Activated T-cell treated with anti-CD3 and anti-CD28 coated beads for 48 hours (primary cell): ENCODE measurements at places on chromosomes 2 and 18.

- DNase-seq: no peak
Observed at GRCh38 chr2:39523308-39524044, 86.4 kb upstream of the MAP4K3 start.

DNA sequence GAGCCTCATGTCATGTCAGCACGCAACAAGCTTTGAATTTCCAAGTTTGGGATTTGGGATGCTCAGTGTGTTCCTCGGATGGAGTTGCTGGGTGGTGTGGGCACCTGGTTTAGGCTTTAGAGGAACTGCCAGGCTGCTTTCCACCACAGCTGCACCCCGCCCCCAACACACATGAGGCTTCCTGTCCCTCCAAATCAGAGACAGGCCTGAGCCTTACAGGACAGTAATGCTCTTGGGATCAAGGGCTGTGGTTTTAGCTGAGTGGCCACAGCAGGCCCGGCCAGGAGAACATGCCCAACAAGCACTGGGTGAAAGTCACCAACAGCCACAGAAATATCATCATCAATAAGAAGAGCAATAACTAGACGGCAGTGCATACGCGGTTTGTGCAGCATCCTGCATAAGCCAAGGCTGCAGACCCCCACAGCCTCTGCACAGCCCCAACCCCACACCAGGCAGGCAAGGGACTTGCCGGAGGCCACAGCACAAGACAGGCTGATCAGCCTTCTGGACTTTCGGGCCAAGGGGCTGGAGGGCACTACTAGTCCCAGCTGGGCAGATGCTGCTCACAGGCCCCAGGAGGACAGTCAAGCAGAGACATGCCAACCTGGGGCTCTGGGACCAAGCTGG lies 29.7 kb upstream of the GPC1 start:
- DNase-seq: no peak

- no peak for DNase-seq
Observed at GRCh38 chr2:143357966-143358365, 228.7 kb downstream of the ARHGAP15 start.

DNA sequence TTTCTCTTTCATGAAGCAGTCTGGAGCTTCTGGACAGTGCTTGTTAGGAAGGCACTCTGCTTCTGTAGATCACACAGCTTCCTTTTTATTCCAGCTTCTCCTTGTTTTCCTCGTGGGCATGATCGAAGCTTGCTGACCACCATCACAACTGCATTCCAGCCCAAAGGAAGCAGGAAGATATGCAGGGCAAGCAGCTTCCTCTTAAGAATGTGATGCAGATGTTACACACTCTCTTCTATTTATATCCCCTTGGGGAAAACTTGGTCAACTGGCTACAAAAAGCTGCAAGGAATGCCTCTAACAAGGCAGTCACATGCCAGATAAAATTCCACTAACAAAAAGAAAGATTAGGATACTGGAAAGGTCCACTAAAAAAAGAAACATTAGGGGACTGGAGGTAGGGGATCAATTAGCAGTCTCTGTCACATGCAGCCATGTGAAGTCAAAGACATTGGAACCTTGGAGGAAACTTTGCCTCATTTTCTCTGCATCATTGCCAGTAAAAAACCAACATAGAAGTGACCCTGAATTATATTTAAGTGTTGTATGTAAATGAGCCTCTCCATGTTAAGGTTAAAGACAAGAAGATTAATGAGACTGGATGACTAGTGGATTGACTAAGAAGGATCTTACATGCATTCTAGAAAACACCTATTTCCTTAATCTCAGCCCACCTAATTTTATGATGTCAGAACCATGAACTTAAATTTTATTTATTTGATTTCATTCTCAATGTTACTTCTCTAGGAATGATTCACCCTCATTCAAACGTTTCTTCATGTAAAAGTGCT lies 98.3 kb downstream of the NAB1 start:
- DNase-seq: no peak

- DNase-seq: no peak
Observed at GRCh38 chr2:8623576-8623957, 58.3 kb upstream of the ID2 start.

GRCh38 chr2:232402518-232402917 lies 4.1 kb upstream of the ALPG start:
- no peak for DNase-seq

DNA sequence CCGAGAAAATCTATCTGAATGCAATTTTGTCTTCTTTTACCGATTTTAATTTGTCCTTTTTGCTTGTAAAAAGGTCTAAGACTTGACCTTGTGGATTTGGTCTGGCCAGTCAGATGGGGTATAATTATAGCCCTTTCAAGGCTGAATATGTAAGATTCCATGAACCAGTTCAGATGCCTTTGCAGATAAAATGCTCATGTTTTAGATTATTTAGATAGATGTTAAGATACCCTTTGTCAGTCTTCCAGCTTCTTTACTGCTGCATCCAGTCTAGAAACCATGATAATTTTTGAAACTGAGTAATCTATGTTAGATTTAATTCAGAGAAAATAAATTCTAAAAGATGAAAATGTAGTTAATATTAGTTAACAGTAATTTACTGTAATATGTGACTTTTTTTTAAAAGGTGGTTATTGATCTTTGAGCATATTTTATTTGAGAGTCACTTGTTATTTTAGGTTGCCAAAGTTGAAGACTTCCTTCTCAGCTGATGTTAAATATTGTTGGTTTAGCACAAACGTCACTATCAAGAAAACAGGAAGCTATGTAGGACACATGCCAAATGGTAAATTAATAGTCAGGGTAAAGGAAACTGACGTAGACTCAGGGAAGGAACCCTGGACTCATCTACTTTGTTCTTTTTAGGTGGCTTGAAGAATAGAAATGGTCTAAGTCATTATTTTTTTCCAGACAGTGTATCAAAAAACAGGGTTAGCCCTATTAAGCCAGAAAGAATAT lies 29.8 kb downstream of the BABAM2 start:
- DNase-seq: no peak

- no peak for DNase-seq
Observed at GRCh38 chr2:60531701-60532133, 21.7 kb downstream of the BCL11A start.

- no peak for DNase-seq
Observed at GRCh38 chr2:228589115-228589514, 407.6 kb upstream of the SPHKAP start.

DNA sequence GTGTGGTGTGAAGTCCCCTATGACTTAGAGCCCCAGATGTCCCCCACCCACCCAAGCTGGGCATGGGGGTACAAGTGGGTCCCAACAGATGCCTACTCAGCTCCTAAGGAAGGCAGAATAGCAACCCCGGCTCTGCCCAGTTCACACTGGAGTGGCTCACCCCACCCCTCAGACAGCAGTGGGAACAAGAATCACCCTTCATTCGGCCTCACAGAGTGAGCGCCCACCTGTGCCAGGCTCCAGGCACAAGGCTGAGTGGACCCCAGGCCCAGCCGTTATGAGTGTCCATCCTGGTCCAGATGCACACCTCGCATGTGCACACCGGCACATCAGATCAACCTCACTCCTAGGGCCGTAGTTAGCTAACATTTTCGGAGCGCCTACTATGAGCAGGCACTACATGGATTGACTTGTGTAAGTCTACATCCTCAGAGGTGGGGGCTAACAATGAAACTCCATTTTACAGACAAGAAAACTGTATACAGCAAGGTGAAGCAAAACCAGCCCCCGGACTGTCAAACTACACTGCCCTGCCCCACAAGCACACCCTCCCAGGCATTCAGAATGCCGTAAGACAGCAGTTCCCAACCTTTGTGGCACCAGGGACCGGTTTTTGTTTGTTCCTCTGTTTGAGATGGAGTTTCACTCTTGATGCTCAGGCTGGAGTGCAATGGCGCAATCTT lies 2.8 kb upstream of the ASTL start:
- no peak for DNase-seq

DNA sequence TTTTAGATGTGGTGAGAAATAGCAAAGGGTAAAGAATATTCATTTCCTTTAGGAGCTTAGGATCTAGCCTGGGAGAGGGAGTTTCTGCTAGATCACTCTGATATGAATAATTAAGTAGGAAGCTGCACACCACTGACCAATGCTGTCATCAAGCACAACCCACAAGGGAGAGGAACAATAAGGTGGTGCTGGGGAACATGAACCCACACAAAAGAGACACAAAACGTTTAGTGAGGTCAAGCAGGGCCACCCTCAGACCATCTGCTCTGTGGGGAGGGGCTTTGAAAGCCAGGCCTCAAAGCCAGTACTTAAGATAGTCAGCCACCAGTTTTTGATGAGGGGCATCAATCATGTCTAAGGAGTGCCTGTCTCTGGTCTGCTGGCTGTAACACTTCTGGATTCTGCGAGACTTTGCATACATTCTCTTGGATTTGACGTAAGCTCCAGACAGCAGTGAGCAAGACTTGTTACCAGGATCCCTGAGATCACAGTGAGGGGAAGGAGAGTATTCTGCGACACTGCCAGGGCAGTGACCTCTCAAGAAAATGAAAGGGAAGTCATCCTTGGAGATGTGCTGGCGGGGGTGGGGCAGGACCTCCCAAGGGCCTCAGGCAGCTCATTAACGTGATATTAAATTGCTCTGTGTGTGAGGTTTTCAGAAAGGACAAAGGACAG lies 127.0 kb downstream of the CCBE1 start:
- DNase-seq: no peak

DNA sequence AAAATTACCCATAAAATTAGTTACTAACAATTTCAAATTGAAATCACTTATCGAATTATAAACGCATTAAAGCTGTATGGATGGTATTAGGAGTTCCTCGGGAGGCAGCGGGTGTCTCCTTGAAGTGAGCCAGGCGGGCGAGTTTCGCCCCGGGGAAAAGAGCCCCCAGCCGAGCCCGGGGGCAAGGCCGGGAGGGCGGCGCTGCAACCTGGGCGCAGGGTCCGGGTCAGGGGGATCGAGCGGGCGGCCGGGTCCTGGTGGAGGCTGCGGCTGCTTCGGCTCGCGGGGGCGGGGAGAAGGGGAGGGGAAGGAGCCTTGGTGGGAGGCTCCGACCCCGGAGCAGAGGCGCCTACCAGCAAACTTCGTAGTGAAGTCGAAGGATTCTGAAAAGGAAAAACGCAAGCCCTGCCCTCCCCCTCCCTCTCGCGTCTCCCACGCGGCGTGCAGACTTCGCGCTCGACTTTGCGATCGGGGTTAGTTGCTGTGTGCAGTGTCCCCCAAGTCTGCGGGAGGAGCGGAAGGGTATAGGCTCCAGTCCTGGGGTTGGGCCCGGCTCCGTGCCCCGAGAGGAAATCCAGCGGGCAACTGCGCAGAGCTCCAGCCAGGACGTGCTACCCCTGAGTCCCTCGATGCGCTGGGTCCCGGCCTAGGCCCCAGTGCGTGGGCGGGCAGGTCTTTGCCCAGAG lies 140.8 kb downstream of the MEIS1 start:
- no peak for DNase-seq

DNA sequence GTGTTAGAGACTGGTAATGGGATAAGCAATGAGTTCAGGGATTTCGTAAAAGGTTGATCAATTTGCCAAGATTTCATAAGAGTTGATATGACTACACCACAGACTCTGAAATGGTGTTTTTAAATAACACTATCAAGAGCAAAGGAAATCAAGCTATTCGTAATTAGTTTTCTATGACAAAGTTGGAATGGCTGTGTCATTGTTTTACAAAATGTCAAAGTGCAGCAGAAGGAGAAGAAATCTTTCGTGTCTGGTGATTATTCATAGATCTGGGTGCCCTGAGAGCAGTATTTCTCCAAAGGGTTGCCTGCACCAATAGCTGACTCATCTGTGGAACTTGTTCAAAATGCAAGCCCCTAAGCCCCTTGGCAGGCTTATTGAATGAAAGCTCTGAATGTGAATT lies 70.1 kb downstream of the NABP1 start:
- DNase-seq: no peak

- no peak for DNase-seq
Observed at GRCh38 chr2:76326636-76327035, 615.9 kb upstream of the GCFC2 start.

DNA sequence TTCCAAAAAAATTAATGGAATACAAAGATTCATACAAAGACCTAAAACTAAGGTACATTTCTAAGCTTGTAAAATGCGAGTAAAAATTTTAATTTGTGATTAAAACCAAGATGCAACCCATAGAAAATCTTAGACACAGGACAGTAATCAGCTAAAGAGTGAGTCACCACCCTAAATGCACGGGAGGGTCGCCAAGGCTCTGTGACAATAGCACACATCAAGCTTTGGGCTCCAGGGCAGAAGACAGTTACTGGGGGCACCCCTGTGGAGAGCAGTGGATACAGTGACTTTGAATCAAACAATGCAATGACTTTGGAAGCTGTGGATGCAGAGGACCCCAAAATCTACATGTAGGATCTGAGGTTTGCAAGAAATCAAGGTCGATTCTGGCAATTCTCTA lies 7.5 kb downstream of the FLACC1 start:
- no peak for DNase-seq

DNA sequence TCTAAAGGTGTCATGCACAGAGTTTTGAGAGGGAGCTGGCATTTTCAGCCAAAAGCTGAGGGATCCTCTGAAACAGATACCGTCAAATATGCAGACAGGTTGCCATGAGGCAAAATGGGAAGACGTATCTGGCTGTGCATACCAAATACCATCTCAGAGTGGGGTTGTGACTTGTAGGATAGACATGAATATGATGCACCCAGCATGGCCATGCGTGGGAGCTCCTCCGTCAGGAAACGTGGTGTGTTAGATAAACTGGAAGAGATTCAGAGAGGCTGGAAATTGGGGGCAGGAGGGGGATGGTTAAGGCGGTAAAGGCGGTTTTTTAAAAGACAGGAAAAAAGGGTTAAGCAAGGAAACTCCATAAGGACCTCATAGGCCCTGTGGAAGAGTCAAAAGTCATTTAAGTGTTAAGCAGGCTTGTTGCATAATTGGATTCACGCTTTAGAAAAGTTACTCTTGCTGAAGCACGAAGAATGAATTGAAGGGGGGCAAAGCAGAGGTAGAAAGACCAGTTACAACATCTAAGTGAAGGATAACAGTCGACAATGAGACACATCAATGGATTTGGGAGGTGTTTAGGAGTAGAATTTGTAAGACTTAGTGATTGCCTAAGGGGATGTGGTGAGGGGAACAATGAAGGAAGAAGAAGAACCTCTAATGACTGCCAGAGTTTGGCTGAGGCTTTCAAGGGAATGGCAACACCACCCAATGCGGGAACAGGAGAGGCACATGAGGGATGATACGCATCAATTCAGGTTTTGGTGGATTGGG lies 139.6 kb upstream of the CTAGE1 start:
- no peak for DNase-seq

DNA sequence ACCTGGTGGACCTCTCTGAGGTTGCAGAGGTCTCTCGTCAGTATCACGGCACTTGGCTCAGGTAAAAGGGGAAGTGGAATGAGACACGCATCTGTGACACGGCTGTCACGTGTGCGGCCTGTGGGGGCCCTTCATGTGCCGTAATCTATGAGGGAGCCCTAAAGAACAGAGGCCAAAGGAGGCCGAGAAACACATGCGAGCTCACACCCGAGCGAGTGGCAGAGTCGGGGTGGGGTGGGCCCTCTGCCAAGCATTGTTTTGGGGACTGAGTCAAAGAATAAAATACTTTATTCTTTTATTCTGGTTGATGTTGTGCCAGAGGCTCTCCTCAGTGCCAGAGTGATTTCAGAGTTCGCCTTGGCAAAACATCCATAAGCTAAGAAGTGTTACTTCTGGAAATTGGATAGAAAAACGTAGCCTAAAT lies 43.3 kb downstream of the PLB1 start:
- no peak for DNase-seq
